ENCODE measurements at places on chromosomes 2 and 18.
A peak's percentile ranks its signal among the peaks of the same experiment; 100 is the strongest.

- no peak for DNase-seq
Observed at GRCh38 chr18:6962571-6963451, 154.8 kb downstream of the LAMA1 start.

- DNase-seq: peak; percentile 55
Observed at GRCh38 chr18:23320709-23321236, 132.3 kb upstream of the RIOK3 start.

- DNase-seq: no peak
Observed at GRCh38 chr2:228257379-228257778, 75.9 kb upstream of the SPHKAP start.

DNA sequence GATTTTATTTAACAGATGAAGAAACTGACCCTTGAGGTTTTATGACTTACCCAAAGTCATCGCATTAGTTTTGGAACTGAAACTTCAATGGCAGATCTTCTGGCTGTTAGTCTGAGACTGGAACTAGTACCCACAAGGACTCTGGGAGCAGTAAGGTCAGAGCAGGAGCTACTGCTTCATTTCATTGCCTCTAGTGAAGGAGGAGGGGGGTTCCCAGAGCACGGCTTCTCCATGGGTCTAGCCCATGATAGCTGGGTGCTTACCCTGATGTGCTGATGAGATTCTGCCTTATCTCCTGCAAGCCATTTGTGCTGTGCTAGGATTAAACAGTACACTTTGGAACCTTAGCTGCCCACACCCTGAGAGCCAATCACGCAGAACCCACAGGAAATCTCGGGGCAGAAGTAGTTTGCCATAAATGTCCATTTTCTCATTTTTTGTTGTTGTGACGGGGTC is 5.4 kb upstream of the RNASEH1 start:
- no peak for DNase-seq

- DNase-seq: no peak
Observed at GRCh38 chr18:62758591-62758990, 43.2 kb downstream of the PHLPP1 start.

GRCh38 chr2:150485871-150486538 is 1.5 kb downstream of the RND3 start:
- DNase-seq: peak; percentile 79

DNA sequence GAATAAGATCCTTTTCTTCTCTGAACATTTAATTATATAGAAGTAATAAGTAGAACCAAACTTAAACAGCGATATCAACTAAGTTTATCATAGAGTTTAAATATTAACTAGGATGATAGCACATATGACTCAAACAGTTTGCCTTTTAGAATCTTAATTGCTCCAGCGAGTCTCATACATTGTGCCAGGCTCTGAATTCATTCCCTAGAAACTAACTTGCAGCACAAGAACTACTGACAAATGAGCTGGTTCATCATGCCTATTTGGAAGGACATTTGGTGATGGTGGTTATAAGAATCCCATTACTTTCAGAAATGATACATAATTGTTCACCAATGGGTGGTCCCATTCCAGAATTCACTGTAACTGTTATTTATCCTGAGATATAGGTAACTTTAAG is 1026.6 kb upstream of the DDX18 start:
- DNase-seq: no peak

- no peak for DNase-seq
Observed at GRCh38 chr2:42636934-42637333, 68.5 kb downstream of the MTA3 start.

DNA sequence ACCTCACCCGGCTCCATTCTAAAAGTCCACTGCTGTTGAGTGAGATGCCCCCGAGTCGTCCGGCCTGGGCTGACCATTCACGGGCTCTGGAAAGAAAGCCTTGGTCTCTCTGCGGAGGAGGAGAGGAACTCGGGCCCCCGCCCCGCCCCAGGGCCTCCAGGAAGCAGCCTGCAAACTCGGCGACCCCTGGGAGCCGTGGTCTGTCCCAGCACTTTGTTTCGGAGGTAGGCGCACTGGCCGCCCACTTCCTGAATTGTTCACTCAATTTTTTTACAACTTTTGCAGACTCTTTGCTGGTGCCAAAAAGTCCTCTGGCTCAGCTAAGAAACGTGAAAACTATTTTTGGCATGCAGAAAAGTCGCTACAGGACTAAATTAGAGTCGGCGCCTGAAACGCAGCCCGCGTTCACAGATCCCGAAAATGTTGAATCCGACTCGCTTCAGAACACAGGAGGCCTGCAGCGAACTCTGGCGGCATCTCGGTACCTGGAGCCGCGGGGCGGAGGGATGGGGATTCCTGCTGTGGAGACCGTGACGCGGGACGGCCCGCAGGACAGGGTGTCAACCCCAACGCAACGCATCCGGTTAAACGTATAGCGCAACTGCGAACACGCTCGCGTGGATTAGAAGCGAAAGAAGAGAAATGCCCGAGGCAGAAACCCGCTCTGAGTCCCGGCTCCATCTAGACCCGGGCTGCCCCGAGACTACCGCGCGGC is 1.5 kb downstream of the PXDN start:
- DNase-seq: peak; percentile 85

GRCh38 chr18:44943311-44943881 is 262.7 kb downstream of the SETBP1 start:
- peak; percentile 43 for DNase-seq

DNA sequence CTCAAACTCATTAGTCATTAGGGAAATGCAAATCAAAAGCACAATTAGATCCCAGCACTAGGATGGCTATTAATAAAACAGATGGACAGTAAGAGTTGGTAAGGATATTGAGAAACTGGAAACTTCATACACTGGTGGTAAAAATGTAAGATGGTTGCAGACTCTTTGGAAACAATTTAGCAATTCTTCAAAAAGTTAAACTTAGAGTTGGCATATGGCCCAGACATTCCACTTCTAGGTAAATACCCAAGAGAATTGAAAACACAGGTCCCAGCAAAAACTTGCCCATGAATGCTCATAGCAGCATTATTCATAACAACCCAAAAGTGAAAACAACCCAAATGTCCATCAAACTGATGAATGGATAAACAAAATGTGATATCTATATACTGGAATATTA is 84.9 kb upstream of the ZFP36L2 start:
- no peak for DNase-seq

DNA sequence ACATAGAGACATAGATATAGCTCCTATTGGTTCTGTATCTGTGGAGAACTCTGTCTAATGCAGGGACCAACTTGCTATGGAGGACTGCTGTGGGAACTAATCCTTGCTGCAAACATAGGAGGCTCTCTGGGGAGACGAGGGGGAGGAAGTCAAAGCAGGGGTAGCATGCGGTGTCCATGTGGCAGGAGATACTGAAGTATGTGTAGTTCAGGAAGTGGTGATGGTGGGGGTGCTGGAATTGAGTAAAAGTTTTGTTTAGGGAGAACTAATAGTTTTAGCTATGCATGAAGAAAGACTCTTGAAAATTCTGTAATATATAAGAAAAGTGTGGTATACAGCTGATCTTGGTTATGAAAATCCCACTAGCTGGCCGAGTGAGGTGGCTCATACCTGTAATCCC is 62.0 kb downstream of the ANKRD44 start:
- no peak for DNase-seq

GRCh38 chr2:45745231-45745630 is 93.8 kb downstream of the PRKCE start:
- no peak for DNase-seq

GRCh38 chr2:21059885-21060610 is 16.2 kb upstream of the APOB start:
- no peak for DNase-seq

DNA sequence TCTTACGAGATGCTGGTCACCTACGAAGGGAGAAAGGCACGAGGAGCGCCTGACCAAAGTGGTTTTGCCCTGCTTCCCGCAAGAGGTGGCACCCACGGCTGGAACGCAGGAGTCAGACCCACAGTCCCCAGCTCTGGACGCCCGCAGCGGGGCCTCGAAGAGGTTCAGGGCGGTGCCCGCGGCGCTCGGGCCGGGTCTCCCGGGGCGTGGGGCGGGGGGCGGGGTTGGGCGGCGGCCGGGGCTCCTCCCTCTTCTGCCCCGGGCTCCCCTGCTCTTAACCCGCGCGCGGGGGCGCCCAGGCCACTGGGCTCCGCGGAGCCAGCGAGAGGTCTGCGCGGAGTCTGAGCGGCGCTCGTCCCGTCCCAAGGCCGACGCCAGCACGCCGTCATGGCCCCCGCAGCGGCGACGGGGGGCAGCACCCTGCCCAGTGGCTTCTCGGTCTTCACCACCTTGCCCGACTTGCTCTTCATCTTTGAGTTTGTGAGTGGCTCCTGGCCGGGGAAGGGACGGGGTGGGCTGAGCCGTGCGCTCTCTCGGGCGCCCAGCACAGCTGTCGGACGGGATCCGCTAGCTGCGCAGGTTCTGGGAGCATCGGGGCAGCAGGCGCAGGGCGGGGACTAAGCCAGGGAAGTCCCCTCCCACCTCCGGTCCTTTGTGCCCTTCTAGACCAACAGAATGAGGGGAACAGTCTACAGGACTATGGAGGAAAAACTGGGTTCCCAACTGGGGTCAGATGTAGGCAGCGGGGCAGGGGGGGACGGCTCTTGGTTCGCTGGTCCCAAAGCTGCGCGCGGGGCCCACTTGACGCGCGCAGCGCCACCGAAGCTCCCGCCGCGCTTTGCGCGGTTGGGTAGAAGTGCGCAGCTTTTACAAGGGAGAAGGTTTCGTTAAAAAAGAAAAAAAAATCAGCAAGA is at the start of gene MAL:
TSS of gene MAL (plus strand) at position 303 of the 914 bp plus-strand sequence. CDS start at position 388, 85 bp downstream.
- DNase-seq: peak; percentile 66

- no peak for DNase-seq
Observed at GRCh38 chr2:98504381-98505109, 59.9 kb downstream of the INPP4A start.

DNA sequence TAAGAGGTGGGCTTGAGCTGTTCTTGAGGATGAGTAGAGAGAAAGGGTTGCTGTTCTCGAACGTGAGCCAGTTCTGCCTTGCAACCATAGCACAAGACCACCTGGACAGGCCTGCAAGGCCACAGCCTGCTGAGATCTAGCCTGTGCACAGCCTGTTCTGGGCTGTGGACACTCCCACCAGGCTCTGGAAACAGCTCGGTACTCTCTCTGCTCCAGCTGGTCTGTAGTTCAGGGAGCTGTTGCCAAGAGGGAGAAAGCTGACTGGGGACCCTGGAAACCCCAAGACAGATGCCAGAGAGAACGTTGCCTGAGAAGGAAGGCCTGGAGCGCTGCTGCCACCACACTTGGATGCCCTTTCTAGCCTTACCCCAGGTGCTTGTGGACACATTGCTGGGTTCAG is 69.8 kb downstream of the CTIF start:
- DNase-seq: no peak

- no peak for DNase-seq
Observed at GRCh38 chr2:14867853-14868252, 235.3 kb downstream of the LRATD1 start.

- peak; percentile 53 for DNase-seq
Observed at GRCh38 chr2:120703330-120703994, 32.2 kb upstream of the GLI2 start.

DNA sequence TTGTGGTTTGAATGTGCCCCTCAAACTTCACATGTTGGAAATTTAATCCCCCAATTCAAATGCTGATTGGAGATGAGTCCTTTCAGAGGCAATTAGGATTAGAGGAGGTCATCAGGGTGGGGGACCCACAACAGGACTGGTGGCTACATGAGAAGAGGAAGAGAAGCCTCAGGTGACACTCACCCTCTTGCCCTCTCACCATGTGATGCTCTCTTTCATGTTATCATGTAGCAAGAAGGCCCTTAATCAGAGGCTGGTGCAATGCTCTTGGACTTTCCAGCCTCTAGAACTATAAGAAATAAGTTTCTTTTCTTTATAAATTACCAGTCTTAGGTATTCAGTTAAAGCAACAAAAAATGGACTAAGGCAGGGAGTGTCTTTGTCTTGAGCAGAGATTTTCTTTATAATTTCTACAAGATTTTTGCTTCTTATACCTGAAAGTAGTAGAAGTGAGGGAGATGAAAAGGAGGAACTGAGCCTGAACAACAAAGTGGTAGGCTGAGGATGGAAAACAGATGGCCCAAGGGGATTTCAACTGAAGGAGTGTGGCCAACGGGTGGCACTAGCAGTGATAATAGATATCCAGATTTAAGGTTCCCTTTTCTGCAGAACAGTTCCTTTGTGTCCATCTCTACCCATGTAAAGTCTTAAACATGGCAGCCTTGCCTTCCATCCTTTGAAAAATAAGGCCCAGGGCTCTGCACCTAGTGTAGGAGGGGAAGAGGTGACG is 49.2 kb upstream of the TGIF1 start:
- no peak for DNase-seq

- DNase-seq: peak; percentile 10
Observed at GRCh38 chr2:53527056-53527455, 240.5 kb upstream of the CHAC2 start.

DNA sequence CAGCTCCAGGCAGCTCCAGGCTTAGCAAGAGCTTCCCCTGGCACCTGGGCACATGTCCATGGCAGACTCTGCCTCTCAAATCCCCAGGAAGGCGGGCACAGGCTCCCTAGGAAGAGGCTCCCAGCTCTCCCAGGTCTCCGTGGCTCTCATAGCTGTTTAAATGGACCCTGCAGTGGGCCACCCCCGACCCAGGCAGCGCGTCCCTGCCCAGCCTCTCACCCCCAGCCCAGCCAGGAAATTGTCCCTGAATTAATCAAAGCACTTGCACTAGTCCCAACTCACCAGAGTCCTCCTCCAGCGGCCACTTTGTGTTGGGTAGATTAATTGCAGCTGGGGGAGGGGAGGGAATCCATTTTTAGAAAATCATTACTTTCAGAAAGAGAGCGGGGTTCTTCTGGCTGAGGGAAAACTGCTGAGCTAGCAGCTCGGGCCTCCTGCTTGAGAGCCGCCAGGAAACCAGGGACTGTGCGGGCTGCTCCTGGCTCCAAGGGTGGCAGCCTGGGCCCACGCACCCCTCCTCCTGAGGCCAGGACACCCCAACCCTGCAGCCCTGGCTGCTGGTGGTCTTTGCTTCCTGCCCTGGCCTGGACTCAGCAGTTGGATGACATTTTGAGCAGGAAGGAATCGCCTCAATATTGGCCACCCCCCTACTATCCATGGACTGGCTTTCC is 36.0 kb downstream of the SMAD7 start:
- DNase-seq: peak; percentile 8

DNA sequence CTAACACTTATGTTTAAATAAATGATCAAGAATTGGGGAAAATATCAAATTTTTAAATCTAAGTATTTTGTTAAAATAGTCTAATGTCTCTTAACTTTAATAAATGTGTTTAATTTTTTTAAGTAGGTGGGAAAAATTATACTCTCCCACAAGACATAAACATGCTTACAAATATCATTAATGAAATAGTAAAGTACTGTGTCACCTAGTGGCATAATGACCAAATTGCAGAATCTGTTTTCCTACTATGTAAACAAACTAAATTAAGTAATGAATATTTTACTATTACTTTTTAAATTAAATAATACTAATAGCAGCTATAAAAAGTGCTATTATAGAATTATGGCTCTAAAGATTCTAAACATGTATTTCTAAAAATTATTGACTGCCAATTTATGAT is 52.0 kb upstream of the CHAC2 start:
- DNase-seq: no peak

Data from ELF-1 (cell line).